ENCODE measurements at places on chromosomes 12 and 14.

- peak; percentile 48 for DNase-seq
Observed at GRCh38 chr14:90903101-90903500, 86.9 kb upstream of the TTC7B start.

DNA sequence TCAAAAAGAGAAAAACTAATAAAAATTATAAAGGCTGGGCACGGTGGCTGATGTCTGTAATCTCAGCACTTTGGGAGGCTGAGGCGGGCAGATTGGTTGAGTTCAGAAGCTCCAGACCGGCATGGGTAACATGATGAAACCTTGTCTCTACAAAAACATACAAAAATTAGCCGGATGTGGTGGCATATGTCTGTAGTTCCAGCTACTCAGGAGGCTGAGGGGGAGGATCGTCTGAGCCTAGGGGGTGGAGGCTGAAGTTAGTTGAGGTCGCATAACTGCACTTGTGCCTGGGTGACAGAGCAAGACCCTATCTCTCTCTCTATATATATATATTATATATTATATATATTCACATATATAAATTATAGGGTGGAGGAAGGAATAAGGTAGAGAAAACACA is 32.5 kb upstream of the ANO2 start:
- no peak for DNase-seq

GRCh38 chr12:27013611-27014084 is 536 bp downstream of the TM7SF3 start:
- peak; percentile 30 for DNase-seq

- DNase-seq, result no peak
Observed at GRCh38 chr12:6699259-6699988, 1.2 kb downstream of the PIANP start.

GRCh38 chr12:28817524-28817923 is 331.6 kb upstream of the FAR2 start:
- no peak for DNase-seq

GRCh38 chr12:569091-569676 is 94.1 kb downstream of the NINJ2 start:
- DNase-seq, result no peak

DNA sequence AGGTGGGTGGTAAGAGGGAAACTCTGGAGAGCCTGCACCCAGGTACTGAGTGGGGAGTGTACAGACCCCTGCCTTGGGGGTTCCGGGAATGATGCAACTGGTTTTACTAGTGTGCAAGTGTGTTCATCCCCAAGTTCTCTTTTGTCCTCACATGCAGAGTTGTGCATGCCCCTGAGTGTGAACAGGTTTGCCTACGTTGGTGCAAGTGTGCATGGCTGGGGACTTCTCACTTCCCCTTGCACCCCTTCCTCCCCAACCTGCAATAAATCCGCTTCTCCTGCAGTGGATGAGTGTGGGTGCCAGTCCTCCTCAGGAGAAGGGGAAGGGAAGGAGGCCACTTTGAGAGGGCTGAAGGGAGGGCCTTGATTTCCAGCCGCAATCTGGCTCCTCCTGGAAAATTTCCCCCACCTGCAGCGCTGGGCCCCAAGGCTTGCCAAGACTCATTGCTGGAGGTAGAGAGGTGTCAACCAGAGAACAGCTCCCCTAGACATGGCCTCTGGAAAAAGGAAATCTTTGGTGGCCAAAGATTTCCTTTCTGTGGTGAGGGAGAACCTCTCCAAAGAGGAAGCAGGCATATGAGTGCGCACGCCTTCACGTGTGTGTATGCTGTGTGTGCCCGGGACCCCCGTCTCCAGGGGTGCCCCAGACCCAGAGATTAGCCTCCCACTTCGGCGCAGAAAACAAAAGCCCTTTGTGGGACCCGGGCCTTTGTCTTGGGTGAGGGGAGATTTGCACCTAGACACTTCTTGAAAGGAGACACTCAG is 5.5 kb downstream of the AQP2 start:
- DNase-seq, result no peak

DNA sequence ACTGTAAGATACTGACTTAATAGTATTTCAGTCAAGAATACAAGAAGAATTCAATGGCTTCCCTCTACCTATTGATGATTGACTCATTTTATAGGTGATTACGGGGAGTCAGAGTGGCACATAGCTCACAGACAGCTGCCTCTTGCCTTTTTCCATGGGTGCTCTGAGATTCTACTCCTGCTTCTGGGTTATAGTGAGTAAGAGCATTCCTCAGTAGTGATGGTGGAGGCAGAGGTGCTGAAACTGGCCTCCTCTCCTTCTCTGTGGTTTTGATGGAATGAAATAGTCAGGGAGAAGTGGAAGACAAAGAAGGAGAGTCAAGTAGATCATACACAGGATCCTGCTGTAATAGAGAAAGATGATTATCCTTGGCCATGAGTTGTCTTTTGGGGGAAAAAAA is 438.2 kb upstream of the FAR2 start:
- peak; percentile 90 for DNase-seq

GRCh38 chr12:118377021-118377883 is 897 bp downstream of the SUDS3 start:
- no peak for DNase-seq

- no peak for DNase-seq
Observed at GRCh38 chr14:75539162-75539560, 16.9 kb downstream of the BATF start.

- no peak for DNase-seq
Observed at GRCh38 chr12:163406-163986, 50.5 kb downstream of the SLC6A12 start.

DNA sequence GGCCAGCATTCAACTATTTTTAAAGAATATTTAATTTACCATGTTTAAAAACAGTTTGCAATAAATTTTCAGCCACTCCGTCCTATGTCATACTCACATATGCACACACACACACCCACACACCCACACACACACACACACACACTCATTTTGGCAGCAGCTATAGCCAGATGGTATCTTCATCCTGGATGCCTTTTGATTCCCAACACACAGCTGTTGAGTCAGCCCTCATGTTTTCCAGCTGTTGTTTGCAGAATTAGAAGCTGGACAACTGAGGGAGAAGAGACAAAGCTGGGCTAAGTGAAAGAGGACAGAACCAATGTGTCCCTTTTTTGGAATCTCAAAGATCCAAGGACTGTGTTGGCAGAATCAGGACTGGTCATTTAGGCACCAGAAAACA is 80.0 kb upstream of the EGLN3 start:
- DNase-seq, result no peak

DNA sequence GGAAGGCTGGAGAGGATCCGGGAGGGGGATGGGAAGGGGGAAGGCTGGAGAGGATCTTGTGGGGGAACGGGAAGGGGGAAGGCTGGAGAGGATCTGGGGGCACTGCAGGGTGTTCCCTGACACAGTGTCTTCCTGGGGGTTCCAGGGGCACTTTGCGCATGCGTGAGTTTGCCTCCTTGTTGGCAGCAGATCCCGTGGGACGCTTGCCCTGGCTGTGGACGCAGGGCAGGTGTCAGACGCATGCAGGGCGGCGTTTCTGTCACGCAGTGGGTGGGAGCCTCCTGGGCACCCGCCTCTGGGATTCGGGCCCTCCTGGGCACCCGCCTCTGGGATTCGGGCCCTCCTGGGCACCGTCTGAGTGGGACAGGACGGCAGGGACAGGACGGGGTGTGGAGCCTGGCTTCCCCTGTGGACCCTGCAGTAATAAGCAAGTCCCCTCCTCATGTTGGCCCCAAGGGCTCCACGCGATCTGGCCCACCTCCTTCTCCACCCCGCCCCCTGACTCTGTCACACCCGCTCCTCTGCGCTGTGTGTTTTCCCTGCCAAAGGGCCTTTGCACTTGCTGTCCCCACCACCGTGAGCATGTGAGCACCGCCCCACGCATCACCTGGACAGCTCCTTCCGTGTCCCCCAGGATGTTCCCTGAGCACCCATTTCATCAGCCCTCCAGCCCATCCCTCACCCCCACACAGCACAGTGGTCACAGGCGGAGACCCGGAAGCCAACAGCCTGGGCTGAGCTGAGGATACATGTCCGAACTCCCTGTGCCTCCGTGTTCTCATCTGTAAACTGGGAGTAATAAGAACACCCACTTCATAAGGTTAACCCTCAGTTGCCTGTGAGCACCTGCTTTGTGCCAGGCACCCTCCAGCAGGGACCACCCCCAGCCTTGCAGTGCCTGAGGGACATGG is 4.4 kb downstream of the MMP17 start:
- peak; percentile 72 for DNase-seq

DNA sequence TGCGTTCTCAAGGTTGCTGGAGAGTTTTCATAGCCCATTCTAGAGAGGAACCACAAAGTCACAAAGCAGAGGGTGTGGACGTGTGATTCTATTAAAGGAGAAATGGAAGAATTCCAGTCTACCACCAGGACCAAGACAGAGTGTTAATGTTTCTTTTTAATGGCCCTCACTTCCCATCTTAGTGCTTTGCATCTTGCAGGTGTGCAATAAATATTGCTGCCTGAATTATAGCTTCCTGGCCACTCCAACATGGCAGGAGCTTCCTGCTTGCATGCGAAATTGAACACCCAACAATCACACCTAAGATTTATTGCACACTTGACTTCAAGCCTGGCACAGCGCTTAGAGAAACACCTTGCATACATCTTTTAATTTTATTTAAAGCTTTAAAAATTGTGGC is 22.4 kb upstream of the PPP1CC start:
- no peak for DNase-seq

DNA sequence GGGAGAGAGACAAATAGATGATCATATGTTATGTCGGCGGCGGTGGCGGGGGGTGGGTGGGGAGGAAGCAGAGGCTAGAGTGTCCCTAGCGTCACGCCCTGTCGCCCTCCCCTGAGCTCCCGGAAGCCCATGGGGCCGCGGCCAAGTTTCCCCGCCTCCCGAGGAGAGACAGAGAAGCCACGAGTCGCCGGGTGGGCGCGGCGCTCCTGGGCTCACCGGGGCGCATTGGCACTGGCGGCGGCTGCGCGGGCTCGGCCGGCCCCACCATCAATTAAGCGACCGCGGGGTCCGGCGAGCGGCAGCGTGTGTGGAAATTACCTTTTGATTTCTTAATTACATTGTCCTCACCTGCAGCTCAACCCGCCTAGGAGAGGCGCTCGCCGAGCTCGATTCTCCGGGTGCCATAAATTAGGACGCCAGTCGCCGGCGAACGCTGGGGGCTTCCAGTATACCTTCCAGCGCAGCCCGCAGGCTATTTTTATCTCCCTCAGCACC is 119.9 kb upstream of the LHX5 start:
- DNase-seq, result no peak

DNA sequence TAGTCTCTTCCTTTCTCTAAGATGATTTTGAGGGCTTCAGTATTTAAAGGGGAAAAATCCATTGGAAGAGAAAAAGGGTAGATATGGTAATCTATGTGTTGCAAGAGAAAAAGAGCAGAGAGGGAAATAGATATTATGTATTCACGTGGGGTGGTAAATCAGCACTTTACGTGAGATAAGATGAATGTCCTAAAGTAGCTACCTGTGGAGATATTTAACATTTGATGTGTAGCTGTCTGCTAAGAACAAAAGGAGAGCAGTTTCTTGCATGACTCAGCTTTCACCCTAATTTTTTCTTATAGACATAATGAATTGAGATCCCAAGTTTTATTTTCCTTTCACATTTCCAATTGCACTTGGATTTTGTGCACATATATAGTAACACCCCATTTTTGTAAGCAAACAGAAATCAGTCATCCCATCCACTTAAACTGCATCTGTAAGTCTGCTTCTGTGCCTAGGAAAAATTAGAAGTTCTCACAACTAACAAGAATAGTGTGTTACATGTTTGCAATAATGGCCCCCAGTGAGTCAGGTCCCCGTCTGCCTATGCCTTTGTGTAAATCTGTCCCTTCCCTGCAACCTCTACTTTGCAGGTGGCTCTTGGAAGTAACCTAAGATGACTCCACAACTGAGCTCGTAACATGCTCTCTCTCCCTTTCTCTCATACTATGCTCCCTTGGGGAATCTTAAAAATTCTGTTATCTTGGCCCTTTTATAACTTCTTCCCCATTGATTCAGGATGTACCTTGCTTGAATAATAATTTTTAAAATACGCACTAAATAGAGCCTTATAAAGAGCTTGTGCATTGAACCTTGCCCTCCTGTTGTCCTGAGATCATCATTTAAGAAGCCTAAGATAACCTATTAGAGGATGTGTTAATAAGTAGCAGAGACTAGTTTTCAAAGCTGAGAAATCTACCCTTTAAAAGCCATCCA is 3.7 kb downstream of the TMTC3 start:
- no peak for DNase-seq

- no peak for DNase-seq
Observed at GRCh38 chr14:103317251-103317650, 16.8 kb upstream of the EIF5 start.

Data from HCEC 1CT (cell line).